ENCODE measurements at places on chromosomes 3 and 15.
A peak's percentile ranks its signal among the peaks of the same experiment; 100 is the strongest.

- no peak for DNase-seq
Measured at GRCh38 chr3:37726525-37727290, 135.0 kb upstream of the CTDSPL start.

- DNase-seq, result peak; percentile 18
Measured at GRCh38 chr3:80263260-80263659, 495.5 kb upstream of the ROBO1 start.

DNA sequence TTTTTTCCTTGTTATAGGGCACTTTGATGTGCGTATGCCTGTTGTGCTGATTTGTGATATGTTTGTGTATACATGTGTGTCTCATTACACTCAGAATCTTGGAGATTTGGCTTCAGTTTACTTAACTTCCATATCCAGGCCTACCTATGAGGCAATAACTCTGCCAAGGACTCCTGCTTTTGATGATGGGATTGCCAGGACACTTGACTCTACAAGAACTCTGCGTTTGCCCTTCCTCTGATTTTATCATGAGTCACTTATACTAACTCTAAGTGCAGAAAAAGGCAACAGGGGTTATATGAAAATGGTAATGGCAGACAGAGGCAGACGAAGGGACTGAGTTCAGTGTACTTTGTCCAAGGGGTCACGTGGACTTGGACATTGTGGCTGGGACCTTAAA lies 33.6 kb downstream of the MCTP2 start:
- no peak for DNase-seq

- DNase-seq, result no peak
Measured at GRCh38 chr3:6516694-6517093, 344.2 kb upstream of the GRM7 start.

GRCh38 chr3:3991598-3991997 lies 192.4 kb downstream of the LRRN1 start:
- DNase-seq, result no peak

DNA sequence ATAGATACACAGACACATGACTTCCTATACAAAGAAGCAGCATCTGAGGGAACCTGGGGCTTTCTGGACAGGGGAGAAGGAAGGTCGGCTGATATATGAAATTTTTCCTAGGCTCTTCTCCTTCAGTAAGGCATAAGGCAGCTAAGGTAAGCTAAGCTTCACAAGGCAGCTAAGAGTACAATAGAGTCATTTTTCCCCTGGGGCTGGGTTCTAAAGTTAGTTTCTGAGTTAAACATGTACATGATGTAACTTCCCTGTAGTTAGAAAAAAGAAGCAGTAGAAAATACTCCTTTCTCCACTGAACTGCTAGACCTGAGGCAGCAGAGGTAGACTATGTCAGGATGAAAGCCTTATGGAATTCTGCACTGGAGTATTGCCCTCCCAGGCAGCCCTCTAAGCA lies 109.6 kb downstream of the PLD1 start:
- DNase-seq, result no peak

DNA sequence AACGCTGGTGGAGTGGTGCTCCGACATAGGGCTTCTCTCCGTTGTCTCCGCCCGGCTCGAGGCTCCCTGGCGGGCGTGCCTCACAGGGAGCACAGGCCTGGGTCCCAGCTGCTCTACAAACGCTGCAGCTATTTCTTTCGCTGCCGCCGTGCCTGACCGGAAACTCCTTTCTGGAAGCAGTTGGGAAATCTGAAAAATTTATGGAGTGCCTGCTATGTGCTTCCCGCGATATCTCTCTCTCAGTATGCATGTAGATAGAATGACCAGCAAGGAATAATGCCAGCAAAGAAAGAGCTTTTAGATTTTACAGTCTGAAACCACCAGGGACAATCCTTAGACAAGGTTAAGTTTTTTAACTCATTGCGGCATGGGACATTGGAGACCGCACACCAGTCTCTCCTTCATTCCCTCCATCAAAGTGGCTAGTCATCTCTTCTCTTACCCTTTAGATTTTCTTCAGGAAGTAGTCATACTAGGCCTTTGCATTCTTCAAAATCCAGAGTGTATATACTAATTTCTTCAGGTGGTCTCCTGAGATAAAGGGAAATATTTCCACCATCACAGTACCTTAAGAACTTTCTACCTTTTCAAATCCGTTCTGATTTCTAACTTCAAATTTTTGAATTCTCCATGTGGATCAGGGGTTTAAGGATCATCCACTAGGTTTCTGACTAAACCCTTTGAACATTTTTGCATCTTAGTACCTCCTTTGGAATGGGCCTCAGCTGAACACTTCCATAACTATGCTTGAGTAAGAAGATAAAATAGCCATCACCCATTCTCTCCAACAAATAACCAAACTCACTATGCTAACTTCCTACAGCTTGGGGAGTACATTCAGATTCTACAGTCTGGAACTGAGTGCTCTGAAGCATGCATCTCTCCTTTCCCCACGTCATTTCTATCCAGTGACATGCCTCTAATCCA lies 1.1 kb upstream of the NPHP3 start:
- DNase-seq, result no peak

- DNase-seq, result peak; percentile 31
Measured at GRCh38 chr3:99776516-99777209, 41.0 kb upstream of the CMSS1 start.

DNA sequence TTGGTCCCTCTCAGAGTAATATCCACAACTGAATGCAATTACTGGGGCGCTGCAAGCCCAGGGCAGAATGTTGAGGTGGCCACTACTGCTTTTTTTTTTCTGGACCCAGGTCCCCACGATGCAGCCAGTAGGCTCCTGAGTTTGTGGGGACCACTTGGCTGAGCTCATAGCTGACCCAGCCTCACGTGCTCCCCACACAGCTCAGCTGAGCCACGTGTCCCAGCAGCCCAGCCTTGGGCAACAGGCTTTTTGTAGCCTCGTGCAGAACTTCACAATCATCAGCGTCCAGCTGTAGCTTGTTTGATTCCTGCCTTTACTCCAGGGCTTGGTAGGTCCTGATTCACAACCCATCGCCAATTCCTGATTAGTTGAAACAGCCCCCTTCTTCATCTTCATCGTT lies 117.3 kb downstream of the ETFA start:
- no peak for DNase-seq

DNA sequence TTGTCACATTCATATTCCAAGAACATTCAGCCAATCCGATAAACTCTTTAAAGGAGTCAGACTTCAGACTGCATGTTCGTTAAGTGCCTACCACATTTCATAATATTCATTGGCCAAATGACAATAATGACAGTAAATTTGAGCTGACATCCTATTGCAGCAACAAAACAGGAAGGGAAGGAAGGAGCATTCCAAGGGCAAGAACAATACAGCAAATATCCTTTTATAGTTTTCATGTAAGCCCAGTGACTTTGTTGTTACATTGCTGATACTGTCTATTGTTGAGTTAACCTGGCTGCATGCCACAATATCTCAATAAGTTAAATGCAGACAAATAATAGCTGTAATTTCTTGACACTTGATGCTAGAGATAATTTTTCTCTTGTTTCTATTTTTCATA lies 16.4 kb upstream of the CBLB start:
- DNase-seq, result no peak

GRCh38 chr3:140942221-140943104 lies 827 bp downstream of the SLC25A36 start:
- peak; percentile 75 for DNase-seq

DNA sequence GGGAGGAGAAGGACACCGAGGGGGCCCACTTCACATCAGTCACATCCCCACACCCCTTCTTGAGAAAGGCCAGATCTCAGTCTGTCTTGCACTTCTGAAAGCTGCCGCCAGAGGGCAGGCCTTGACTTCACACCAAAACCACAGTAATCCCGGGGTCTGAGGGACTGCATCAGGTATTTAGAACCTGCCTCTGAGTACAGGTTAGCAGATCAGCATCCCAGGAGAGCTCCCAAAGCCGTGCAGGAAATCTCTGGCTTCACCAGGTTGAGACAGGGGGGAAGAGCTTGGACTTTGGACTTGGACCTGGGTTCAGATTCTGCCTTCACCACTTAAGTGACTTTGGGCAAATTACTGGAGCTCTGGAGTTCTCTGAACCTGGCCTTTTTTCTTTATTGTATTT lies 50.3 kb downstream of the LHFPL4 start:
- DNase-seq, result peak; percentile 88

DNA sequence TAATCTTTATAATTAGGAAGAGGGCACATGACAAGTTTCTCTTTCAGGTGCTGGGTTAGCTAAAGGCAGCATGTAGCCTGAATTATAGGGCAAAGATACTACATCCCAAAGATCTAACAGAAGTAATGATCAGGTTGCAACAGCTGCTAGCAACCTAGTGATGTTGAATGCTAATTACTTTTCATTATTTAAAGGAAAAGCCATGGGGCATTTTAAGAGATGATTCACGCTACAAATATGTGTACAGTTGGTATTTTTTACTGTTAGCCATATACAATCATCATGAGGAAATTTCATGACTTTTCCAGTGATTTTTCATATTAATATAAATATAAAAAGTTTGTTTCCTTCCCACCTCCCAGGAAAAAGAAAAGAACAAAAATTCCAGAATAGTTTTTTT lies 43.0 kb downstream of the NEK10 start:
- DNase-seq, result no peak

- DNase-seq, result no peak
Measured at GRCh38 chr3:36817806-36818533, 53.6 kb upstream of the DCLK3 start.

GRCh38 chr3:134627831-134628230 lies 23.0 kb downstream of the KY start:
- DNase-seq, result no peak

DNA sequence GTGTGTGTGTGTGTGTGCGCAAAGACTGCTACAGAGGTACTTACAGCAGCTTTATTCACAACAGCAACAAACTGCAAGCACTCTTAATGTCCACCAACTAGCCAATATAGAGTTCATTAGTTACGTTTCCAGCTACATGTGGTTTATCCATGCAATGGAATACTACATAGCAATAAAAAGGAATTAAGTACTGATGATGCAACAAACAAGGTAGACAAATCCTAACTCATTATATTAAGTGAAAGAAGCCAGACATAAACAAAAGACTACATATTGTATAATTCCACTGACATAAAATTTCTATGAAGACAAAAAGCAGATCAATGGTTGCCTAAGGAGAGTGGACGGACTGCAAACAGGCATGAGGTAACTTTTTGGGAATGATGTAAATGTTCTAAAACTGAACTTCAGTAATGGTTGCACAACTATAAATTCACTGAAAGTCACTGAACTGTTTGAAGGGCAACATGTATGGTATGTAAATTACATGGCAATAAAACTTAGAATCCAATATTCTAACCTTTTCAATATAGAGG lies 433.7 kb downstream of the SHQ1 start:
- no peak for DNase-seq

- DNase-seq, result no peak
Measured at GRCh38 chr3:1093217-1093616, 393 bp downstream of the CNTN6 start.

GRCh38 chr3:101548527-101549105 lies 13.1 kb upstream of the TRMT10C start:
- DNase-seq, result no peak

GRCh38 chr3:169146866-169147237 lies 516.7 kb downstream of the MECOM start:
- peak; percentile 18 for DNase-seq
